ENCODE measurements at places on chromosomes 11 and 22.

- DNase-seq: no peak
Observed at GRCh38 chr11:61332281-61332796, 566 bp downstream of the DDB1 start.

- no peak for DNase-seq
Observed at GRCh38 chr11:115965767-115966504, 461.7 kb upstream of the CADM1 start.

DNA sequence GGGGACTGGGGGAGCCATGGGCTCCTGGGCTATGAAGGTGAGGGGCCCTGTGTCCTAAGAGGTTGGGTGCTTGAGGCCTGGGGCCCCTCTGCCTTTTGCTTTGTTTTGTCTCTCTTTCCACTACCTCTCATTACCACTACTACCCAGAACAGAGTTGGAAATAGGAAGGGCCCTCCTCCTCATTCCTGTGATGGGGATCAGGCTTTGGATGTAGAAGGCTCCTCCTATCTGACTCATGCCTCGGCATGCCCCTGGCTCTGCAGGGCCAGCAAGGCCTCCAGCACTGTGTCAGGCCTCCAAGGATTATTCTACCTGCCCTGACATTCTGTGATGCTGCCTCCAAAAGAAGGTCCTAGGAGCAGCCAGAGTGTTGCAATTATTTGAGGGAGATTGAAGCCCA, 766 bp downstream of the IZUMO1R start:
- no peak for DNase-seq

DNA sequence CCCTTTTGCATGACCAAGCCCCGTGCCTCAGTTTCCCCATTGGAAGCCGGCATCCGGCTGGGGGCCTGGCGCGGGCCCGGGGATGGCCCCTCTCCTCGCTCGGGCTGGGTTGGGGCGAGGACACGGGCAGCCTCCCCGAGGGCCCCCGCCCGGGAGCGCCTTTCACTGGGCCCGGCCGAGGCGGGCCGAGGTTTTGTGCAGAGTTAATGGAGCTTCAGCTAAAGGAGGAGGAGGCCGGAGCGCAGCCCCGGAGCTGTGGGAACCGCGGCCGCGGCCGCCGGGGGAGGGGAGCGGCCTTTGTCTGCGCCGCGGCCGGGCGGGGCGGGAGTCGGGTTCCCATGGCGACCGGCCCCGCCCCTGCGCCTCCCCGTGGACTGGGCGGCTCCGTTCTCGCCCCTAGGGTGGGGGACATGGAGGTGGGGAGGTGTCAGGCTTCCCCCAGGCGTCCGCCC, 1.4 kb upstream of the MAPK11 start:
- peak; percentile 44 for DNase-seq

GRCh38 chr11:122036018-122036417, 80.0 kb downstream of the BLID start:
- no peak for DNase-seq

DNA sequence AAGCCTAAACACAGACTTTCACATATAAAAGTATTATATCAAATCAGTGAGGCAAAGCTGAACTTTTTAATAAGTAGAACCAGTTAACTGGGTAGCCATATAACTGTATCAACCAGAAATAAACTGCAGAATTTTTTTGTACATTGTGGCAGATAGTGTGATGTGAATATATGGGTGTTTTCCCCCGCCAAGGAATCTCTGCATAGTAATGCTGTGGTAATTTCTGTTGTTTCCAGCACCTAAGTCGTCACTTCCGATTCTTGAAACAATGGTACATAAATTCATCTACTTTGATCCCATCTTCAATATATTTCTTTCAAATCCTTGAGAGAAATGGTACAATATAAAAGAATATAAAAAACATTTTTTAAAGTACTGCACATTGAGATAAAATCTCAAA, 39.6 kb downstream of the NARS2 start:
- DNase-seq: no peak

DNA sequence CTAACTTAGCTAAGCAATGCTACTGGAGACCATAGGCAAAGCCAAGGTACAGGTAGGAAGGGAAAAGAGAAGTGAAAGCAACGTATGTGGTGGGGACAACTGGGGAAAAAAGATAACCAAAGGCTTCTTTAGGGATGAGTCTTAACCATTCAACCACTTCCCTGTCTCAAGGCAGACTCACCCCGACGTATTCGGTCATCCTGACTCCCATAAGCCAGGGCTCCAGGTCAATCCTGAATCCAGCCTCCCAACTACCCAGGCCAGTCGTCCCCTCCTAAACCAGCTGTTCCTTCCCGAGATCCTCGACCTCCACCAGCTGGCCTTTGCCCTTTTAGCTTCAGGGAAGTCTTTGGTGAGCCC, 330 bp downstream of the ACP2 start:
- no peak for DNase-seq

DNA sequence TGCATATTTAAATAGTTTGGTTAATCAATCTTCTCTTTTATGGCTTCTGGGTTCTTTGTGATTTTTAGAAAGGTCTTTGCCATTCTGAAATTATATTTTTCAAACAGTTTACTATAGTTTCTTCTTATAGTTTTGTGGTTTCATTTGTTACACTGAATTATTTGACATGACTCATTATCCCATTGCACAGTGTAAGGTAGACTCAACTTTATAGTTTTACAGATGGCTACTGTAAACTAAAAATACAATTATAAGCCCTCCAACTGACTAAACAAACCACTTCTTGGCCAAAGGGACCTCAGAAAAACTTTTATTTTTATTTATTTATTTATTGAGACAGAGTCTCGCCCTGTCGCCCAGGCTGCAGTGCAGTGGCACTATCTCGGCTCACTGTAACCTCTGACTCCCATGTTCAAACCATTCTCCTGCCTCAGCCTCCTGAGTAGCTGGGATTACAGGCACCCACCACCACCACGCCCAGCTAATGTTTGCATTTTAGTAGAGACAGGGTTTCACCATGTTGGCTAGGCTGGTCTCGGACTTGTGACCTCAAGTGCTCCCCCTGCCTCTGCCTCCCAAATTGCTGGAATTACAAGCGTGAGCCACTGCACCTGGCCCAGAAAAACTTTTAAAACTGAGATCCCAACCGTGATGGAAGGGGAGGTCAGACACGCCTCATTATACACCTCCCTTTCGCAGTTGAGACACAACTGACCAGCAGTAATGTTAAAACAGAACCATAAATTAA, 14.1 kb upstream of the RAC2 start:
- DNase-seq: no peak
